AG09309 (cell line): ENCODE measurements at places on chromosomes 11 and 22.

DNA sequence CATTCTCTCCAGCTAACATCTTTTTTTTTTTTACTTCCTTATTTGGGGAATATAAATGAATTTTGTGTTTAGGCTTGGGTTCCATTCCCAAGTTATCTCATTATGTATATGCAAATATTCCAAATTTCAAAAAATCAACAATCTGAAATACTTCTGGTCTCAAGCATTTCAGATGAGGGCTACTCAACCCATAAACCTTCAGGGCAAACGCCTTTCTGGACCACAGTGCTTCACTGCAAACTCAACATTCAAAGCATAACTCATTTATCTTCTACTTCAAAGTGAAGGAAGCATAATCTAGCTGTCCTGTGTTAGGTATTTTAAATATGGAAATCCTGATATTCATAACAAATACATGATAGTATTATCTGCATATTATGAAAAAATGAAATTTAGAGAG lies 161.7 kb upstream of the PGR start:
- DNase-seq, result no peak

DNA sequence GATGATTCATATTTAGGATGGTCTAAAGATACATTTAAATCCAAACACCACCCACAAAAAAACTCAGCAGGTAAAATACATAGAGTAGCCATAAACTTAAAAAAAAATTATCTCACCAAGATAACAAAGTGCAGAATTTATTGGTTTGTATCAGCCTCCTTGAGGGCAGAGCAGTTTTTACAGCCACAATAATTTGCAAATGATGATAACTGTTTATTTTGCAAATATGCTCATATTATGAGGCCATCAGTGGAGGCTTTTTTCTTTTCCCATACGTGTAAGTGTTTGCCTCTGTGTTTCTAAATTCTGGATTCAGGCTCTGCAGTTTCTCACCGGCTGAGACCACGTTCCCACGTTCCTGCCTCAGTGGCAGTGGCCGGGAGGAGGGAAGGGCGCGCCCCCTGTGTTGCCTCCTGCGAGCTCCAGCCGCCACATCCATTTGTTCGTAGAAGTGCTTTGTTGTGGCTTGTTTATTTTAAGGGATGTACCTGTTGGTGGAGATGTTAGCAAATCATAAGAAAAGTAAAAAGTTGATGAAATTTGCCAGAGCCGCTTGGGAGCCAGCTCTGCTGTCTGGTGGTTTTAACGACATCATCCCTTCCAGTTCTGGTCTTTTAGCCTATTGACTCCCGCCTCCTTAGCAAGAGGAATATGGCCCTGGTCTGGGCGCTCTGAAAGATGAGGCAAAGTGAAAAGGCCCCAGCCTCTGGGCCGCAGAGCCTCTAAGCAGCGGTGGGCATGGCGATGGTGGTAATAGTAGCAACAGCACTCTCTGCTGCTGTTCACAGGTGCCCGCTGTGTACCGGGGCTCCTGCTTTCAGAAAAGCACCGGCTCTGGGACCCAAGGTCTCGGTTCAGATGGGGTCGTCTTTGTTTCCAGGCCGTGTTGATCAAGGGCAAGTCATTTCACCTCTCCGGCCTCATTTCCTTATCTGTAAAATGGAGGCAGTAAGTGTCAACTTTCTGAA lies 66.7 kb upstream of the PPARA start:
- DNase-seq, result no peak

DNA sequence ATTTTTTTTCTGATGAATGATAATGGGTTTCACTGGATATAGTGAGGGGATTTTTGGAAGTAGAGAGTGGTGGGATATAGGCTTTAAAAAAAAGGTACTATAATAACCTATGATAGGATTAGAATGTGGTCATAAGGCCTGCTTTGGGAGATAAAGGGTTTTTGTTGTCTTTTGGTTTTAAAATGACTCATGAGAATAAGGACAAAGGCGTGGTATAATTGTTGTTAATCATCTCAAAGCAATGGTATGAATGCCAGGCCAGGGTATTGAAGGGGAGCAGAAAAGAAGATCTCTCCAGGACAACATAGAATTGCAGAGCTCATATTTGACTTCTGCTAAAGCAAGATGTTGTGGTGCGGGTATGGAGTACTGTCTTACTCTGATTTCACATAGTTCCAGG lies 579.4 kb downstream of the JRKL start:
- DNase-seq, result no peak

GRCh38 chr22:42270176-42270509 lies 310 bp downstream of the TCF20 start:
- DNase-seq, result no peak

GRCh38 chr22:35727436-35727835 lies 9.8 kb downstream of the APOL5 start:
- no peak for DNase-seq

DNA sequence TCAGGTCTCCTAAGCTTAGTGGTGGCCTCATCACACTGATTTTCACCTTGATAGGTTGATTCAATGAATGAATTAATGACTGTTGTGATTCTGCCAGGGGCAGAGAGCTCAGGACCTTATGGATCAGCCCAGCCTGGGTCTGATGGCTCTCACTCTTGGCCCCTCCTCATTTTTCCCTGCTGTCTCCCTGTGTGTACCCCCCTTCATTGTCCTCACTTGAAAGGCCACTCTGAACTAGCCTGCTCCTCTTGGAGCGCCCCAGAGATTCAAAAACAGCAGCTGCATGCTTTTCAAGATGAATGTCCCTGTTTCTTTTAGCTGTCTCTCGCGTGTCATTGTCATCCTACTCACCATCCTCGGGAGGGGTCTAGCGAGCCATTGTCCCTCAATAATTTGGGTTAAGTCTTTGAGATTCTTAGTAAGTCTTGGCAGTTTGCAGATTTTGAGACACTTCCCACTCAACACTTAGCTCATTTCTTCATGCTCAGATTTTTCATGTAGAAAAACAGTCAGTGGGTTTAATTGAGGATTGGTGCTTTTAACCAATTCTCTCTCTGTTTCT lies 42.5 kb upstream of the MICAL2 start:
- DNase-seq, result no peak

GRCh38 chr22:29150701-29151100 lies 55.0 kb upstream of the EMID1 start:
- DNase-seq, result no peak

DNA sequence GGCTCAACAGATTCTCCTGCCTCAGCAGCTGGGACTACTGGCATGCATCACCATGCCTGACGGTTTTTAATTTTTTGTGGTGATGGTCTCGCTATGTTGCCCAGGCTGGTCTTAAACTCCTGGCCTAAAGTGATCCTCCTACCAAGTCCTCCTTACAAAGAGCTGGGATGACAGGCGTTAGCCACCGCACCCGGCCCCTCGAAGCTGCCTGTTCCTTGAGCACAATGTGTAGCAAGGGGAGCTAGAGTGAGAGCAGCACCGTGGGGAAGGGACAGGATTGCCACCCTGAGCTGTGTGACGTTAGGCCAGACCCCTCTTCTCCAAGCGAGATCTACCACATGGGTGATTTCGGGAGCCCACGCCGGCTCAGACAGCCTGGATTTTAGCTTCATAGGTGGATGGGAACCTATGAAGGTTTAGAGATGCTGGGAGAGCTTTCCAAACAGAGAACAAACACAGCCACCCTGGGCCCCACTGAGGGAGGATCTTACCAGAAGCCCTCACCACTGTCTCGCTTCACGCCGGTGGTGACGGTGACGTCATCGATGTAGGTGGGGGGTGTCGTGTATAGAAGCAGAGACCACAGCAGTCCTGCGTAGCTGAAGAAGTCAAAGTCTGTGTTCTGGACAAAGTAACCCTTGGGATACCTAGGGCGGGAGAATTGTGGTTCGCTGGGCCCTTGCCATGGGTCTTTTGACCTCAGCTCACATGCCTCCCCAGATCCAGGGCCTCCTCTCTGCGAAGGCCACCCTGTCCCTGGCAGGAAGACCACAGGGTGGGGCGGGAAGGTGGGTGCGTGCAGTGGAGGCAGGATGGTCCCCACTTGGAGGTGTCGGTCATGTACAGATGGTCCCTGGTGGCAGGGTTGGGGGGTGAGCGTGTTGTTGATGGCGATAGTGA lies 23.1 kb downstream of the RGL4 start:
- DNase-seq, result no peak

DNA sequence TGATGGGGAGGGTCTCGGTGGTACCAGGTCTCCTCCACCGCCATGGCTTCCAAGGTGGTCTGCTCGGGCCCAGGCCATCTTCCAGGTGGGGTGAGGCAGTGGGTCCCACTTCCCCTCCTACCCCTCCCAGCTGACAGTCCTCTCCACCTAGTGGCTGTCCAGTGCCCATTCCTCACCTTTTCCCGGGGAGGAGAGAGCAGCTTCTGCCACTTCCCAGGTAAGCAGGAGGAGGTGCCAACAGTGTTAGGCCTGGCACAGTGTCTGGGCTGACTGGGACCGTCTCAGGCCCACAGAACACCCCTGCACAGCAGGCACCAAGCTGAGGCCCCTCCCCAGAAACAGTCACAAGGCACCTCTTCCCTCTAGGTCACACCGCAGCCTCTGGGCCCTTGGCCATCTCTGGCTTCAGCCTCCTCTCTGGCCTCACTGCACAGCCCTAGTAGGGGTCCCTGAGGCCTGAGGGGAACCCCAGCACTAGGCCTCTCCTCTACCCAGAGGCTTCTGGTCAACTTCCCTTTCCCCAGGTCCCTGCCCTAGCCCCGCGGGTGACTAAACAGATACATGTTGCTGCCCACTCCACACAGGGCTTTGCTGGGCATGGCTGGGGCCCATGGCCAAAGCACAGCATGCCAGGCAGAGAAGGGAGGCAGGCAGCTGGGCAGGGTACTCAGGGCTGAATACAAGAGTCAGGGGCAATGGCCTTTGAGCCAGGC lies 2.3 kb upstream of the ANKRD13D start:
- DNase-seq, result no peak

DNA sequence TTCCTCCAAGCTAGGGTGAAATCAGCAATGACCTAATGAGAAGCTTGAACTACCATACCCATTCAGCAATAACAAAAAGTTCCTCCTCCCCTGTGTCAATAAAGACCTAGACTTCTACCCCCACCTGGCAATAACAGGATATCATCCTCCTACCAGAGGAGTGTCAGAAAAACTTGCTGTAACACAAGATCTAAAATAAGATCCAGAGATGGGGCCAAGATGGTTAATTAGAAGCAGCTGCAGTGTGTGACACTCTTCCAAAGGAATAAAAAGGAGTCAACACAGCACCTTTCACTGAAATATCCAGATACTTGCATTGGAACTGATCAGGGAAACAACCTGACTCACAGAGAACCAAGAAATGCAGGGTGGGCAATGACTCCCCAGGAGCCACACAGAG lies 84.4 kb upstream of the ARHGAP42 start:
- no peak for DNase-seq

DNA sequence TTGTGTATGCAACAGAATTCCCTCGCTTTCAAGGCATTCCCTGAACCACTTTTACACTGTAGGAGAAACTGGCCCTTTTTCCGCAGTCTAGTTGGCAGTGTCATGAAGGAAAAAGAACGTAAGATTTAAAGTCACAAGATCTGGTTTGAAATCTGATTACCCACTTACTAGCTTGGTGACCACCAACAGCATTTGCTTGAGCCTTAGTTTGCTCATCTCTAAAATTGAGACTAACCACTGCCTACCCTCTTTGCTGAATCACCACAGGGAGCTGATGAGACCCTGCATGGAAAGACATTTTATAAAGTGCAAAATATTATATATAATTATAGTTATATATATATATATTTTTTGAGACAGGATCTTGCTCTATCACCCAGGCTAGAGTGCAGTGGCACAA lies 39.4 kb downstream of the SYTL2 start:
- DNase-seq, result no peak

- DNase-seq, result no peak
Measured at GRCh38 chr11:63274776-63275175, 31.4 kb upstream of the SLC22A25 start.

- DNase-seq, result no peak
Measured at GRCh38 chr11:35563484-35564244, 38.2 kb upstream of the PAMR1 start.

GRCh38 chr11:16287630-16288280 lies 68.6 kb downstream of the SOX6 start:
- DNase-seq, result no peak

- DNase-seq, result no peak
Measured at GRCh38 chr11:82405421-82405820, 328.2 kb downstream of the FAM181B start.

- DNase-seq, result no peak
Measured at GRCh38 chr11:18463439-18463838, 7.8 kb downstream of the LDHAL6A start.

DNA sequence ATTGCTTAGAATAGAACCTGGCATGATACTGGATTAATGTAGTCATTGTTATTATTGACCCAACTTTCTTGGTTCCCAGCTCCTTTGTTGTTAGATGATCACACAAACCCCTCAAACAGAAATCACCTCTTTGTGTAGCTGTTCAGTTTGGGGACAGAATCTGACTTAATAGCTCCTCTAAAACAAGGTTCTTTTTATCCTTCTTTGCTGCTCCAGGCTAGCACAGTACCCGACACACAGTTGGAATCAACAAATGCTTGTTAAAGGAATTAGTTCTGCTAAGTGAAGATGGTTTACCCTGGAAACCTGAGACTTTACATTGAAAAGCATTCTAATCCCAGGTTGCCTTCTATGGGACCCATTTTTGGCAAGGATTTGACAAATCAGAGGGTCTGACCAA lies 43.9 kb downstream of the GAB2 start:
- no peak for DNase-seq

- DNase-seq, result no peak
Measured at GRCh38 chr22:49532869-49533802, 294.5 kb downstream of the BRD1 start.

DNA sequence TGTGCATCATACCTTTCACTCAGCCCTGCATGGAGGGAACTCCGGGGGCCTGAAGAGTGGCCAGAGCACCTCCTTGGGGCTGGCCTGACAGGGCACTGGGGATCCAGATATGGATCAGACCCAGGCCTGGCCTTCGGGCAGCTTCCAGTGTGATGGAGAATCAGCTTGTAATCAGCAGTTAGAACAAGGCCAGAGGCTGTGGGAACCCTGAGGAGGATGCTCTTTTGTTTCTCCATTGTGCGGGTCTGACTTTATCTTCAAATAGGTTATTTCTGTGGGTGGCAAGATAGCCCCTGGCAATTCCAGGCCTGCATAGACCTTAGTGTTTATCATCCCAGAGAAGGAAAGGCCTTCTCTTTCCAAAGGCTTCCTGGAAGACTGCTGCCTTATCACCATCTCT lies 12.3 kb downstream of the DGAT2 start:
- no peak for DNase-seq

GRCh38 chr11:61331651-61332050 lies 1.3 kb downstream of the DDB1 start:
- DNase-seq, result no peak

GRCh38 chr22:39129081-39129480 lies 23.4 kb downstream of the CBX7 start:
- no peak for DNase-seq
